ENCODE measurements at places on chromosomes 4 and X.
A peak's percentile ranks its signal among the peaks of the same experiment; 100 is the strongest.

DNA sequence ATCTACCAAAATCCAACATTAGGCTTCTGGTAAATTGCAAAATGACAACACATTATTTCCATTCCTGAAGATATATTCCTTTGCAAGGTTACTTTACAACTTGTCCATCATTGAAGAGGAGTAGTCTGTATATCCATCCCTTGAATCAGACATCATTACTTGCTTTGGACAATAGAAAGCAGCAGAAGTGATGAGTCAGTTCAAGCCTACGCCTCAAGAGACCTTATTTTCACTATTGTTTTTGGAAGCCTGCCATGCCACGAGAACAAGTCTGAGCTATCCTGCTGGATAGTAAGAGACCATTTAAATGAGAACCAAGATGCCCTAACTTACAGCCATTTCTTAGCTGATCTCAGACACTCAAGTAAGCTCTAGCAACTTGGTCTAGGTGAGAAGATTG, 246.0 kb upstream of the HHIP start:
- DNase-seq: no peak

DNA sequence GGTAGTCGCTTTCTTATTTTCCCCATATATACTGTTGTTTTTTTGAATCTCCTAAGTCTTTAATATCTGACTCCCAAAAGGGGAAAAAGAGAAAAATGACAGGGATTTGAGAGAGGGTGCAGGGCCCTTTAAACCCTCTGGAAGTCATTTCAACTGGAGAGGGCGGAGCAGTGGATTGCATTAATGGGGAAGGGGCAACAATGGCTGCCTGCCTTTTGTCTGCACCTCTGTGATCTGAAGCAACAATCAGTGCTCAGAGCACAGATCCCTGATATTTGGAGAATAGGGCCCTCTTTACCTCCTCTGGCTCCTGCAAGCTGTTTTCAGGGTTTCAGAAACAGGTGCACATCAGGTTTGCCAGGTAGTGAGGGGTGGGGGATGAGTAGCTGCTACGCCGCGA, 1458.3 kb upstream of the TENM3 start:
- no peak for DNase-seq

GRCh38 chr4:145153181-145153903, 27.0 kb downstream of the OTUD4 start:
- no peak for DNase-seq

DNA sequence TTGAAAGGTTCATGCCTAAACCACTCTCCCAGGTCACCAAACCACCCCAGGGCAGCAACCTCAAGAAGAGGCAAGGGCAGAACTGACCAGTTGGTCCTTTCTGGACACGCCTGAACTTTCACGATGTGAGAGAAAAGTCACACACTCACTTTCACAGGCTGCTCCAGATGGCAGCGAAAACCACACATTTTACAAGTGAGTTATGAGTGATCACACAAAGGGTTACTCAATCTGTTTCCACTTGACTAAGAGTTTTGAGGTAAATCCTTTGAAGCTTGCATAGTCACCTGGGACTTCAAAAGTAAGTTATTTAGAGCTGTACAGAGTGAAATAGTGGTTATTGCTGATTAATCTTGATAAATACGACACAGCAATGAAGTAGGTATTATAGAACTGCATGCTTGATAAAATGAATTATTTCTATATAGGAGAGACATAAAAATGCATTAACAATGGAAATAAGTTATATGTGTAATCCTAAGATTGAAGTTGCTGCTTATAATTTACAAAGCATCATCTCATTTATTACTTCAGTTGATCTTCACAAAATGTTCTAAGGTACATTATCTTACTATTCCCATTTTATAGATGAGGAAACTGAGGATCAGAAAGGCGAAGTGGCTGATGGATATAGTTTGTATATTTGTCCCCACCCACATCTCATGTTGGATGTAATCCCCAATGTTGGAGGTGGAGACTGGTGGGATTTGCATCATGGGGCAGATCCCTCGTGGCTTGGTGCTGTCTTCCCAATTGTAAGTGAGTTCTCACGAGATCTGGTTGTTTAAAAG, 103.0 kb upstream of the KLF3 start:
- no peak for DNase-seq

DNA sequence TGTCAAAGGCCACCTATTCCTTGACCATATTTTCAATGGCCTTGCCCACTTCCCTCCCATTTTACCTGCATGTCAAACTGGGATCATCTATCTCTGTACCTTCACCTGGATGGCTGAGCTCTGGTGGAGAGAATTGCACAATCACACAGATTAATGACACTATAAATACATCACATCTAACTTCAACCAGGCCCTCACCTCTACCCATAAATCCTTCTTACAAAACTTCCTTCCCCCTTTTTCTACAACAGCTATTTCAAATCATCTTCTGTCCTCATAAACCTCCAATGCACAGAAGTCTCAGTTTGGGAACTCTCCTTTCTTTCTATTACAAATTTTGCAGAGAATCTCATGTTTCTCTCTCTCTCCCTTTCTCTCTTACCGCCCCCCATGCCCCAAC, 9.2 kb downstream of the PALLD start:
- DNase-seq: no peak

GRCh38 chrX:27186671-27187070, 276.5 kb downstream of the PPP4R3C start:
- DNase-seq: peak; percentile 19

DNA sequence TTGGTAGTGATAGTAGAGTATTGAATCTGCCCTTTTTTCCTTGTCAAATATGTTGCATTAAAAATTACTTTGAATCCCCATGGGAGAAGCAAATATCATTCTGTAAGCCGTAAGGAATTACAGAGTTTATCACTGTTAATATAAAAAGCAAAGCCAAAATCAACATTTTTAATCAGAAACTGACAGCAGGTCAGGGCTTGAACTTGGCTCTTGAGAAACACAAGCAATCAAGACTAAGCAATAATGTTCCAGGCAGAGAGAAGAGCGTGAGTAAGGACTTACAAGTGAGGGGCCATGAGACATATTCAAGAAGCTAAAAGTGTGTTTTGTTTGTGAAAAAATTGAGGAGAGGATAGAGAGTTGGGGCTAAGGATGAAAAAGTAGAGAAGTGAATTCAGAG, 68.2 kb downstream of the ARHGAP6 start:
- no peak for DNase-seq

GRCh38 chr4:17761062-17761461, 20.4 kb downstream of the FAM184B start:
- DNase-seq: no peak

DNA sequence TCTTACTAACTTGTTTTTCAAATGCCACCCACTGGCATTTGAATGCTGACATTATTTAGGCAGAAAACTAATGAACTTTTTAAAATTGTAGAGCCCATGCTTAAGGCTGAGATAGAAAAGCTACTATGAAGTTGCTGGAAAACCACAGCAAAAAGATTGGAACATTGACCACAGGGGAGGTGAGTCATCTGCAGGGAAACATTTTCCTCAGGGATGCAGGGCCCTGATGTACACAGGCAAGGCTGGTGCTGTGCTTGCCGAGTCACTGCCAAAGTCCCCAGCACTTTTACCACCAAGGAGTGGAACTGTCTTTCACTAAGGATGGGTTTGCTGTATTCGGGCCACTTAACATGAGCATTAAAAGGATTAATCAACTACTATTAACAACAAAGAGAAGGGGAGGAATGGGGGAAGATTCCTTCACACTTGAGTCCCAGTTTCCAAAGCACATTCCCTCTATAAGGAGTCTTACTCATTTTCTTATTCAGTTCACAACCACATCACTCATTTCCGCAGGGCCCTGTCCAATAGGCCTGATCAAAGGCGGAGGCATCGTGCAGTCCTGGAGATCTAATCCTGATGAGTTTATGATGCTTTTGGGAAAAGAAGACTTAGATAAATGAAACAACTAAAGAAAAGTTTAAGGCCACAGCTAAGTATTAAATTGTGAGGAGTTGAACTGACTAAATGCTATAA, 202.9 kb upstream of the NPY2R start:
- no peak for DNase-seq

- no peak for DNase-seq
Measured at GRCh38 chr4:2647403-2648158, 108.6 kb downstream of the TNIP2 start.

GRCh38 chrX:19748896-19749680, 138.3 kb downstream of the SH3KBP1 start:
- no peak for DNase-seq

DNA sequence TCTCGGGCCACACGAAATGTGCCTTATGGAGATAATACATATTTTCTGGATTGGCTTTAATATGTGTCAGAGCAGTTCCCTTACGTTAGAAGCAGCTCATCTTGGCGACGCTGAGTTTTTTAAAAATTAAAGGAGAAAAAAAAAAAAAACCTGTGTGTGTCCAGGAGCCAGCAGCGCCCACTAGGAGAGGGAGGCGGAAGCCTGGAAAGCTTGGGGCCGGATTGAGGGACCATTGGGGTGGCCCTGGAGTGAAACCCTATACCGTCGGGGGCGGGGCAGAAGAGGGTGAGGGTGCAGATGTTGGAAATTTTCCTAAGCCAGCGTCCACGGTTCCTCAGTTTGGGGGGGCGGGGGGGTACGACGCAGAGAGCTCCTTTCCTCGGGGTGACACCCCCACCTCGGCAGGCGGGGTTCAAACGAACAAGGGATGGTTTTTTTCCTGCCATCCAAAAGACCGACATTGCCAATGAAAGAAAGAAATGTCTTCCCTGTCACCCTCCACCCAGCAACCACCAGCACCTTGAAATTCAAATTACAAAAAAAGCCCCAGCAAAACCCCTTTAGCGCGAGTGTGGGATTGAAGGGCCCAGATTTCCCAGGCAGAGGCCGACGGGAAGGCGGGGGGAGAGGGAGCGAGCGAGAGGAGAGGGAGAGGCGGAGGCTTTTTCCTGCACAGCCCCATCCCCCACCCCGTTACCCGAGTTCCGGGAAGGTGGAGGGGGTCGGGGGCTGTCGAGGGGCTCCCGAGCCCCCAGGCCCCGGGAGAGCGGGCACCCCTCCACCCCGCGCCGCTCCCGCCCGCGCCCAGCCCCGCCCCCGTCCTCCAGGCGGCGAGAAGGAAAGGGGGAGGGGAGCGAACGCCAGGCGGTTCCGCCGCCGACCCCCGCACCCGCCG, 859 bp downstream of the SMARCA1 start:
- no peak for DNase-seq

DNA sequence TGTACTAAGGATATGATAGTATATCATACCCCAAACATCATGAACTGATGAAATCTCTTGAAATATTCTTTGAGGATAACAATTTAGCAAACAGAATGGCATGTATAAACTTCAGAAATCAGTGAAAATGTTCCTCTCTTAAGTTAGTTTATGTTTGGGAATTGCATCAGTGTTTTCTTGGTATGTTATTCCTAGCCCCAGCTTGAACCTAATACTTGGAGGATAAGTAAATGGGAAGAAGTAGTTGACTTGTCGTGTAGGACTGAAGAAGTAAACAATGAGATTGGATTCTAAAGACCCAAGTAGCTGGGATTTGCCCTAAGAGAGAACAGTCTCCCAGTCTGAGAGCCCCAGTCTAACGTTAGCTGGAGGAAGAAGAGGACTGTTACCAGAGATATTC, 355.7 kb downstream of the GALNTL6 start:
- no peak for DNase-seq

GRCh38 chrX:45667666-45668065, 467.0 kb upstream of the DIPK2B start:
- no peak for DNase-seq

DNA sequence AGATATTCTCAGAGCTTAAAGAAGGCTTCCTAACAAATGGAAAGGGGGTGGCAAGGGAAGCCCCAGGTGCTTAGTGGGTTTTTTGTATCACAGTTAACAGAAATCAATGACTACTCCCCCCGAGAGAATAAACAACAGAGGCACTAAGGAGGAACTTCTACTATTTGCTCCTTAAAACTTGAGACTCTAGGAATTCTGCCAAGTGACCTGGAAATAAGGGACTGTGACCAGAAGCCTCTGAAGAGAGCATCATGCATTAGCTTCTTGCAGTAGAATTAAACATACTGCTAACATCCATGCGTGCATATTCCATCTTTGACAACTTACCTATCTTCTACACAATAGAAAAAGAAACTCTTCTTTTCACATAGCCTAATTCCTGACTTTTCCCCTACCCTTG, 86.8 kb downstream of the CAMK2D start:
- no peak for DNase-seq

DNA sequence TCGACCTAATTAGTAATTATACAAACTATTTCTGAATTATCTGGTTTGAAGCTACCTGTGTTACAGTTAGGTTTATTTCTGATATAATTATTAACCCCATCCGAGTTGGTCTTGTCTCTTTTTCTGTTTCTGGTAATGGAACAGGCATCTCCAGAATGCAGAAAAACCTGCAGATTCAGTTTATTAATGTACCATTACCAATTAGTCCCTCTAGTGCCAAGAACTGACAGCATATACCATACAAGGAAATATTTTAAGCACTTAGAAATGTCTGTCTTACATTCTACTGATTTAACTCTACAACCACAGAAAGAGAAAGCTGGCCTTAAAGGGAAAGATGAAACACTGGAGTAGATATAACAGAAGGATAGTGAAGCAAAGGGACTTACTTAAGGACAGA, 570.6 kb downstream of the CENPC start:
- DNase-seq: no peak

GRCh38 chrX:96837808-96838207, 45.9 kb upstream of the RPA4 start:
- DNase-seq: no peak
